ENCODE measurements at places on chromosomes 1 and 21.

GRCh38 chr1:30756545-30757351 lies 826 bp downstream of the LAPTM5 start:
- DNase-seq, result peak; percentile 81

- DNase-seq, result peak; percentile 78
Measured at GRCh38 chr1:34164771-34165391, at the start of gene CSMD2. Gene CSMD2 (minus strand): TSS chr1:34165230. CDS start chr1:34165097, 133 bp downstream.

- no peak for DNase-seq
Measured at GRCh38 chr1:159989581-159989980, 35.5 kb upstream of the SLAMF9 start.

GRCh38 chr1:216499581-216500272 lies 76.5 kb upstream of the USH2A start:
- no peak for DNase-seq

DNA sequence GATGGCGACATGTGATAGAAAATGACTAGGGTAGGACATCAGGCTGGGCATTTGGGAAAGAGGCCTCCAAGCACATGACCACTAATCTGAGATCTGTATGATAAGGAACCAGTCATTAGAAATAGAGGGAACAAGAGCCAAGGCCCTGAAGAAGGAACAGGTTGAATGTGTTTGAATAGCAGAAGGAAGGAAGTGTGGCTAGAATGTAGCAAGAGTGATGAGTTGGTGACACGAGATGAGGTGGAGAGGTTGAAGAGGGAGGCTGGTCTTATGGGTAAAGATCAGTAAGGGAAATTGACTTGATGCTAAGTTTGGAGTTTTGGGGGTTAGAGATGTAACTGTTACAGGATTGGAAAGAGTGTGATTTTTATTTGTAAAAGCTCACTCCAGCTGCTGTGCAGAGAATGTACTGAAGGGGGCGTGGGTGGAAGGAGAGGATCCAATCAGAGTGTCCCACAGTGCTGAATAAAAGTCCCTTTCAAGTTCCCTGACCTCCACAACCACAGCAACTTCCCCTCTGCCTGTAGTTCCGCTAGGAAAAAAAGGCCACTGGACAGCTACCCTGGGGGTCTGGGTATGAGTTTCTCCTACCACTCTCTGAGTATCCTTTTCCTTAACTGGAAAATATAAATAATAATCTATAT lies 295.0 kb downstream of the OMA1 start:
- peak; percentile 35 for DNase-seq

GRCh38 chr1:230127105-230128054 lies 60.3 kb downstream of the GALNT2 start:
- DNase-seq, result no peak

GRCh38 chr1:152189657-152190442 lies 30.8 kb upstream of the RPTN start:
- DNase-seq, result peak; percentile 71

GRCh38 chr1:238177960-238178645 lies 287.4 kb upstream of the ZP4 start:
- no peak for DNase-seq

GRCh38 chr1:194233069-194233468 lies 1046.7 kb upstream of the B3GALT2 start:
- DNase-seq, result no peak

GRCh38 chr21:33293811-33294216 lies 27.6 kb downstream of the IL10RB start:
- DNase-seq, result no peak

DNA sequence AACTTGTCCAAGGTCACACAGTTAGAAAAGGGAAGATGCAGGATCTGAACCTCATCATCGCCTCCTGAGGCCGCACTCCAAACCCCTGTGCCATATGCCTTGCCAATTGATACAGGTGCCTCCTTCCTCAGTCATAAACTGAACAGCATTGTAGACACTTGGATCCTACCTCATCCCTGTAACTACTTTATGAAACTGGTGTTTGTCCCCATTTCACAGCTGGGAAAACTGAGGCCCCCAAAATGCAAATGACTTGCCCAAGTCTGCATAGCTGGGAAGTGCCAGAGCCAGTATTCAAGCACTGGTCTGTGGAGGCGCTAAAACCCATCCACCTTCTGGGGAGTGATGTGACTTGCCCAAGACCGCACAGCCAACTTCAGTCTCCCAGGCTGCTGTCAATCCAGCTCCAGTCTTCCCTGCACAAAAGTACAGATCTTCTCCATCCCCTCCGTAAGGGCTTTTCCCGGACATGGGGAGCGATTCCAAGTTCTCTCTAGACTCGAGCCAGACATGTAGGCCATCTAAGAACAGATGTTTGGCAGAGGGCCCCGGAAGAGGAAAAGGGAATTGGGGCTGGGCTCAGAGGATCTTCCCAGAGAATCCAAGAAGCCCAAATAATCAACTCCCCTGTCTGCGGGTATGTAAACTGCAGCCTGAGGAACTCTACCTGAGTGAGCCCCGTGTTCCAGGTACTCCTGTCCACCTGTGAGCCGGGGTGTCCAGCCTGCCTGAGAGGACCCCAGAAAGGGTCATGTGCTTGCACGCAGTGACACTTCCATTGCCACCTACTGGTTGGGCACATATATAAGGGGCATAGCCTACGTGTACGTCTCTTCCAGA lies 60.5 kb downstream of the SYT2 start:
- DNase-seq, result no peak

- DNase-seq, result peak; percentile 16
Measured at GRCh38 chr1:247415423-247416361, at the start of gene NLRP3. Gene NLRP3 (plus strand): TSS chr1:247416173. CDS start chr1:247418801, 2,628 bp downstream.

- no peak for DNase-seq
Measured at GRCh38 chr21:46159841-46160656, 4.7 kb upstream of the FTCD start.

- DNase-seq, result peak; percentile 58
Measured at GRCh38 chr1:235093013-235093695, 35.5 kb downstream of the TOMM20 start.

DNA sequence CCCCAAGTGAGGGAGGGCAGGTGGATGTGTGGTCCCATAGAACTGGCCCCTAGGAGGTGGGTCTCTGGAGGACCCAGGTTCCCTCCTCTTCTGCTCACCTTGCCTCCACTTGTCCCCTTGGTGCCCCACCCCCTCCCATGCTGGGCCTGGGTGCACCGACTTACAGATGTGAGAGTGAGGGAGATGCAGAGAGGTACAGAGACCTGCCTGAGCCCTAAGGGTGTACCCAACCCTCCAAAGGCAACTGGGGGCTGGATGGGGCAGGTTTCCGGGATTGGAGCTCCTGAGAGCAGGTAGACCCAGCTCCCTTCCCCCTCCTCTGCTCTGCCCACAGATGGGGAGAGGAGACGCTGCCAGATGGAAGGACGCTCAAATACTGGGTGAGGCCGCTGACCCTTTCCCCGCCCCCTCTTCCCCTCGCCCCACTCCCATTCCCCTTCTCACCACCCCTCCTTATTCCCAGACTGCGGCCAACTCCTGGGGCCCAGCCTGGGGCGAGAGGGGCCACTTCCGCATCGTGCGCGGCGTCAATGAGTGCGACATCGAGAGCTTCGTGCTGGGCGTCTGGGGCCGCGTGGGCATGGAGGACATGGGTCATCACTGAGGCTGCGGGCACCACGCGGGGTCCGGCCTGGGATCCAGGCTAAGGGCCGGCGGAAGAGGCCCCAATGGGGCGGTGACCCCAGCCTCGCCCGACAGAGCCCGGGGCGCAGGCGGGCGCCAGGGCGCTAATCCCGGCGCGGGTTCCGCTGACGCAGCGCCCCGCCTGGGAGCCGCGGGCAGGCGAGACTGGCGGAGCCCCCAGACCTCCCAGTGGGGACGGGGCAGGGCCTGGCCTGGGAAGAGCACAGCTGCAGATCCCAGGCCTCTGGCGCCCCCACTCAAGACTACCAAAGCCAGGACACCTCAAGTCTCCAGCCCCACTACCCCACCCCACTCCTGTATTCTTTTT lies 10.3 kb downstream of the TINAGL1 start:
- DNase-seq, result no peak

- DNase-seq, result no peak
Measured at GRCh38 chr1:67604778-67605177, 80.2 kb upstream of the GADD45A start.

GRCh38 chr1:8679395-8679800 lies 138.0 kb downstream of the RERE start:
- DNase-seq, result no peak

GRCh38 chr1:21936366-21937031 lies 611 bp downstream of the HSPG2 start:
- no peak for DNase-seq

GRCh38 chr1:7921796-7922195 lies 18.8 kb downstream of the TNFRSF9 start:
- DNase-seq, result no peak

- DNase-seq, result no peak
Measured at GRCh38 chr1:244860078-244860477, 4.3 kb downstream of the HNRNPU start.

DNA sequence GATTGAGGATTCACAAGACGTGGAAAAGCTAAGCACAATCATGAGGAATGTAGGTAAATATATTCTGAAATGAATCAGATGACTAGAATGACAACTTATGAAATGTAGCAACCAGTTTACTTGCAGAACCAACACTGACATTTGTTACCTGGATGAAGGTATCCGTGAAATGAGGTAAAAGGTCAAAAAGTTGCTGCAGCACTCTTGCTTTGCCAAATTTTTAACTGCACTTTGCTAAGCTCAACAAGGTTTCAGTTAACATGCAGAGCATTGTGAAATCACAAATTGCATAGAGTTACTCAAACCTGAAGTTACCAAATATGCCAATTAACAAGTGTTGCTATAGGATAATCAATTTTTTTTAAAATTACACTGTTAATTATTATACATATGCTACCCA lies 1280.1 kb downstream of the KCNT2 start:
- DNase-seq, result no peak

- no peak for DNase-seq
Measured at GRCh38 chr1:185477638-185478580, 160.9 kb upstream of the IVNS1ABP start.

DNA sequence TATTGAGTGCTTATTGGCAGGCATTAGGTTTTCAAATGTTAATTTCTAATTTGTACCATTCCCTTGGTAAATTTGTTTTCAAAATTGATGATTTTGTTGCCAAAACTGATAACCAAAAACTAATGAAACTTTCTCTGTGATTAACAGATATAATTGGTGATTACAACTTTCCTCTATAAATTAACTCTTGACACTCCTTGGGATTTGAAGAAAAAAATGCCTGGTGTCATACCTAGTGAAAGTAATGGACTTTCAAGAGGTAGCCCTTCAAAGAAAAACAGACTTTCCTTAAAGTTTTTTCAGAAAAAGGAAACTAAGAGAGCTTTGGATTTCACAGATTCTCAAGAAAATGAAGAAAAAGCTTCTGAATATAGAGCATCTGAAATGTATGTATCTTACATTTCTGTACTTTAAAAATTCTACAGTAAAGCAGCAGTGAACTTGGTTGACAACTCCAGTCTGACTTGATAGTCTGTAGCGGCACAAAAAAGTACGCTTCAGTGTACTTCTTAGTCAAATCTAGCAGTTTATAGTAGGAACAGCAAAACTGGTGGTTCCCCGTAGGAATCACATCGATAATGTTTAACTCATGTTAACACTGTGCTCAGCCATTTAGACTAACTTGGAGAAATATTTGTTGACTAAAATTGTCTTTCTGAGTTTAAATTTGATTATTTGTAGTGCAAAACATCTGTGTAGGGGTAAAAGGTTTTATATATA lies 3.0 kb downstream of the USP1 start:
- no peak for DNase-seq

DNA sequence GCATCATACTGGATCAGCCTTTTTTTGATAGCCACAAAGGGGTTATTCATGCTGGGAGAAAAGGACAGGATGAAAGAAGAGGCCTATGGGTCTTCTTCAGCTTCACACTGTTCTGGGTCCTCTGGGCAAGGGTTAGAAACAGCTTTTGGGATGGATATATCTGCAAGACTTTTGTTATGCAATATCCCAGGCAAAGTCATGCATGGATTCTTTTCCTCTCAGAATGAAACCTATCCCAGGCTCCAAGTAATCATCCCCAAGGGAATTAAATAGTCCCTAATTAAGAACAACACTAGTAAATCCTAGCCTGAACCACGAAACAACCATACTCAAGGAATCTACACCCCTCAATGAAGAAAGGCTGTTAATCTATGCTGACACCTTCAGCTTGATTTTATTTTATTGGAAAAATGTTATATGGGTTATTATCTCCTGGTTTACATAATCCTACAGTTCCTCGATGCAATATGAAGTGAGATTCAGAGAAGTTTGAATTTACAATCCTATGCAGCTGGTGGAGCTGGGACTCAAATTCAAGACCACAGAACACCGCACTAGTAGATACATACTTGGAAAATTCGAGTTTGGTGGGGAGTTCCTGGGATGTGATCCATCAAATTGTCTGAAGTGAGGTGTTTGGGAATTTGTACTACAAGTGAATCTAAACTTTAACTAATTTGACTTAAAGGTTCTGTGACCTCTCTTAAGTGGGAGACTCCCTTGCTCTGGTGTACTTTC lies 338.6 kb downstream of the TBX15 start:
- no peak for DNase-seq

DNA sequence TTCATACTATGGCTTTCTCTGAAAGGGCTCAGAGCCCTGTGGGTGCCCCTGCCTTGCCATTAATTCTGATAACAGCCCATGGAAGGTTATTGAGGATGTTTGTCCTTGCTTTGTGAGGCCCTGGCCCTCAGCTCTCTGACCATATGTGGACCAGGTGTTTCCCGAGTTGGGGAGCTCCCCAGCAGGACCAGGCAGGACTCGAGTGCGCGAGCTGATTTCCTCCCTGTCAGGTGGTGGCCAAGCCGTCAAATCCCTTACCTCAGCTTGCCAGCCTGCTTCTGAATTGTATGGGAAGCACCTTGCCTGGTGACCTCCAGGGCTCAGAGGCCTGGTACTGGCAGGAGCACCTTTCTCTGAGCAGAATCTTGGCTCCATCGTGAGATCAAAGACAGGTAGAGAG lies 17.9 kb upstream of the SDE2 start:
- DNase-seq, result no peak

- peak; percentile 94 for DNase-seq
Measured at GRCh38 chr1:16978567-16979474, 1.6 kb downstream of the MFAP2 start.

DNA sequence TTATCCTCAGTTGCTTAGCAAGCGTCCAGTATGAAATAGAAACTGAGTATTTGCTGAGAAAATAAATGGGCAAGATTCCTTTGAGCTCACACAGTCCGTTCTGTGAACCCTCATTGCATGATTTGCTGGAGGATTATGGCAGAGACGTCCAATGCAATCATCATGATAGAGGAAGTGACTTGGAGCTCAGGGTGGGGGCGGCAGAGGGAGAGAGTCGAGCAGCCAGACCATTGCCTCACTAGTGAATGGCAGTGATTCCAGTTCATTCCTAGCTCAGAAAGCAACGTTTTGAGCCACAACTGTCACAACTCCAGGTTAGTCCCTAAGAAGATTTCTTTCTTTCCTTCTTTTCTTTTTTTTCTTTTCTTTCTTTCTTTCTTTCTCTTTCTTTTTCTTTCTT lies 27.5 kb upstream of the COL9A2 start:
- peak; percentile 42 for DNase-seq

Measured in AG08396 (cell line).